ENCODE measurements at places on chromosomes 11 and 22.

- no peak for DNase-seq
Measured at GRCh38 chr11:125123947-125124617, 12.7 kb upstream of the TMEM218 start.

DNA sequence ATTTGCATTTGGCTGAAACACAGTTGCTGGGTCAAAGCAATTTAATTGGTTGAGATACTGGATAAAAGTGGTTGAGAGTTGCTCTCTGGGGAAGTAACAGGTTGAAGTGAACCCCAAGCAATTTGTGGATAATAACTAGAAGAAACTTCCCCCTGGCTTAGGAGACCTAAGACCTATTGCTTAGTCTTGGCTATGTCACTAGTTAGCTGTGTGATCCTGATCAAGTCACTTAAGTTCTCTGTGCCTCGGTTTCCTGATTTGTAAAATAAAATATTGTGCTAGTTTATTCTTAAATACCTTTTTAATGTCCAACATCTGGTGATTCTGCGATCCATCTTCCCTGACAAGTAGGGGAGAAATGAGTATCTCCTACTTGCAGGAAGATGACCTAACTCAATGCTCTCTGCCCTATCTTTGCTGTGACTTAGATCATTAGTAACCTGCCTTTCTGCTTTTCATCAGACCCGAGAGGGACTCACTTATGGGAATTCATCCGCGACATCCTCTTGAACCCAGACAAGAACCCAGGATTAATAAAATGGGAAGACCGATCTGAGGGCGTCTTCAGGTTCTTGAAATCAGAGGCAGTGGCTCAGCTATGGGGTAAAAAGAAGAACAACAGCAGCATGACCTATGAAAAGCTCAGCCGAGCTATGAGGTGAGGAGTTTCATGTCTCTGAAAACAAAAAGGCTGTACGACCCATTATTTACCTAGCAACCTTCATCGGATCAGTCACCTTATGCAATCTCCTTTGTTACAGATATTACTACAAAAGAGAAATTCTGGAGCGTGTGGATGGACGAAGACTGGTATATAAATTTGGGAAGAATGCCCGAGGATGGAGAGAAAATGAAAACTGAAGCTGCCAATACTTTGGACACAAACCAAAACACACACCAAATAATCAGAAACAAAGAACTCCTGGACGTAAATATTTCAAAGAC lies 37.5 kb downstream of the EHF start:
- no peak for DNase-seq

DNA sequence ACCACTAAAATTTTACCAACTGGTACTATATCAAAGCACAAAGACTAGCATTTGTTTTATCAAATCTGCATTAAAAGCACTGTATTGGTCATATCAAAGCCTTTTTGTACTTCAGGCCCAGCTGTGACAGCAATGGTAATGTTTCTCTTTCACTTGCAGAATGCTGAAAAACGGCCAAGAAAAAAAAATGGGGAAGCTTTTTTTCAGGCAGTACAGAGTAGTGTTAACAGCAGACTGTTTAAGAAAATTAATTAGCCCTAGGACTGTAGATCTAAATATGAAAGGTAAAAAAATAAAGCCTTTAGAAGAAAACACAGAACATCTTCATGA lies 33.3 kb downstream of the DENND5A start:
- DNase-seq: no peak

DNA sequence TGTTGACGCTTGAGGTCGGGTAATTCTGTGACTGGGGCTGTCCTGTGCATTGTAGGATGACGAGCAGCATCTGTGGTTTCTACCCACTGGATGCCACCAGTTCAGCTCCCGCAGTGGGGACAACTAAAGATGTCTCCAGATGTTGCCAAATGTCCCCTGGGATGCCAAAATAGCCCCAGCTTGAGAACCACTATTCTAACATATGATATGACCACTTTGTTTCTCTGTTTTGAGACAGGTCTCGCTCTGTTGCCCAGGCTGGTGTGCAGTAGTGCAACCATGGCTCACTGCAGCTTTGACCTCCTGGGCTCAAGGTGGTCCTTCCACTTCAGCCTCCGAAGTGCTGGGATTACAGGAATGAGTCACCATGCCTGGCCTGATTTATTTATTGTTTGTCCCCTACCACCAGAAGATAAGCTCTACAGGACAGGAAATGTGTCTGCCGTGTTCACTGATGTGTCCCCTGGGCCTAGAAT lies 4.4 kb upstream of the MEN1 start:
- no peak for DNase-seq

DNA sequence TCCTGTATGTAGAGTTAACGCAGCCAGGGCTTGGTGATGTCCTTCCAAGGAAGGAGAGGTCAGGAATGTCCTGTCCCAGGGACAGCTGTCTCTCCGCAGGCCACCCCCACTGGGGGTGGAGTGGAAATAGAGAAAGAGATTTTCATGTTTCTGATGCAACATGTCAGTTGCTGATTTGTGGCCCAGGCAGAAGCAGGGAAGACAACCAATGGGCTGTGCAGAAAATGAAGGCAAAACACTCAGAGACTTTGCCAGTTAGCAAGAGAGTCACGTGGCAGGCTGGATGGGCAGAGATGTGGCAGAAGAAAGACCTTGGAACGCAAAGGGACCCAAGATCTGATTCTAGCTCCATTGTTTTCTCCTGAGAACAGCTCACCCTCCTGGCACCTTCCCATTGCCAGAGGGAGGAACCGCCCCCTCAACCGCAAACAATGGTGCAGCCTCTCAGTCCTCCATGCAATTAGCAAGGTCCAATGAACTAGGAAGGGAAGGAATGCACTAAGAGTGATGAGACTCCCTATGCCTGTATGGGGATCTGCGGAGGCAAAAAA lies 71.0 kb downstream of the SYN3 start:
- DNase-seq: peak; percentile 78

GRCh38 chr11:117580866-117581265 lies 216.2 kb downstream of the DSCAML1 start:
- DNase-seq: no peak

GRCh38 chr22:46290843-46291785 lies 5.6 kb upstream of the GTSE1 start:
- no peak for DNase-seq

DNA sequence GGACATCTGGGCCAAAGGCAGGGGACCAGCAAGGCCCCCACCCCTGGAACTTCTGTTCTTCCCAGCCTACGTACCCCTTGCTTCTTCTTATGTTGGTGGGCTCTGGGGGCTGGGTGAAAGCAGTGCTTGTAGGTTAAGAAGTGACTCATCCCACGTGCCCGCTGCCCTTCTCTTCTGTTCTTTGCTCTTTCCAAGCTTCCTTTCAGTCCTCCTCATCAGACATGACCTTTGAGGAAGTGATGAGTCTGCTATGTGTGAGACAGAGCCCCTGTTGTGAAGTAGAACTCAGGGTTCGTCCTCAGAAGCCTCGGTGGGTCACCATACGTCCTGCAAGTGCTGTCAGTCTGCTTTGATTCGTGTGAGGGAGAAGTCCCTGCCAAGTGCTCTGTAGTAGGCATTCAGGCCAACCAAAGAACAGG lies 12.7 kb downstream of the MED15 start:
- DNase-seq: no peak

GRCh38 chr22:50171319-50171964 lies 911 bp downstream of the PANX2 start:
- no peak for DNase-seq

DNA sequence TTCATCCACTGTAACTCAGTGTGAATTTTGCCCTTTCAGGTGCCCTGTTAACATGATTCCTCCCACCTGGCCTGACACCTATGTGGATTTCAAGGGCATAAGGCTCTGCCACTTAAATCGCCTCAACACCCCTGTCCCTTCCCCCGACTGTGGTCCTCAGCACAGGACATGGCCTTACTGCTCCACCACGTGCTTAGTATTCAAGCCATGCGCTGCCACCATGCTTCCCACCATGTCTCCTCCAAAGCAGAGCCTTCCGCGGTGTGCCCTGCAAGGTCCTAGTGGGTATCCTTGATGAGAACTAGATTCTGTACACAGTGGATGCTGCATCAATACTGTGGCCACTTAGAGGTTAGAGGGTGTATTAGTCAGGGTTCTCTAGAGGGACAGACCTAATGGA lies 51.9 kb downstream of the BUD13 start:
- DNase-seq: no peak

DNA sequence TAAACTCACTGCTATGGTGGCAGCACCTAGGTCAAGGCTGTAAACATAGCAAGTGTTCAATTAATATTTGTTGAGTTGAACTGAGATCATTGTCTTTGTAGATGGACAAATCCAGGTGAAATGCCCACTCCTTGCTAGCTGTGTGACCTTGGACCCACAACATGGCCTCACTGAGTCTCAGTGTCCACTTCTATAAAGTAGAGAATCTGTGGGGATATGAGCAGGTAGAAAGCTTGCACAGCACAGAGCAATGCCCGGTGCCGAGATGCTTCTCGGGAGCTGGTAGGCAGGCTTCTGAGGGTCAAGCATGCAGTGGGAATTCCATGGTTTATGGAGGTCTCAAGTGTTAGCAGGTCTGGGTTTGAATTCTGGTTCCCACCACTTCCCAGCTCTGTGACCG lies 97.9 kb upstream of the SYT13 start:
- no peak for DNase-seq

DNA sequence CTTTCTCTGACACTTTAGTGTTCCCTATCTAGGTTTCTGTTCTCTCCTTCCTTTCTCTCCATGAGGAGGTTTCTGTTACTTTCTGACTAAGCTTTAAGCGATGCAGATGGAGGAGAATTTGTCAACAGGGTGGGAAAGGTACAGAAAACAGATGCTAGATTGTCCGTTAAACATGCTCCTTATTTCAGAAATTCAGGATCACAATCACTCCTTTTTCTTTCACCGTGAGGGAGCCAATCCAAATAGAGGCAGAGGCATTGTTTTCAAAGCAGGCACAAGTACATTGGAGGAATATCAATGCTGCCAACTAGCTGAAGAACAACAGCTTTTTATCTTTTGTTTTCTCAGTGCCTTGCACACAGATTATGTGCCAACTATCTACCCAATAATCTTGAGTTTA lies 215.7 kb upstream of the FOLH1 start:
- DNase-seq: no peak

DNA sequence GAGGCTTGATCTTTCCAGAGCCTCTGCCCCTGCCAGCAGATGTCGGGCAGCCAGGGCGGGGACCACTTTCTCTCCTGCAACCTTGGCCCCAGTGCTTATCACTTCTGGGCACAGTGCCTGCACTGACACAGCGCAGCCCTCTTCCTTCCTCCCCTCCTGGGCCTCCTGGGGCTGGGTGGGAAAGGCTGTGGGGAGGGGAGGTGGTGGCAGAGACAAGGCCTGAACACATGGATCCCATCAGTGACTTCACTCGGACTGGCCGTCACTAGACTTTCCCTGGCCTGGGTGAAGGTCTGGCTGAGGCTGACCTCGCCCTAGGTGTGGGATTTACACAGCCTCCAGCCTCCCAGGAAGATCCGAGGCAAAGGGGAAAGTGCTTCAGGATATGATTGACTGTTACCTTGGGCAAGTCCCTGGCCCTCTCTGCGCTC lies 68.1 kb downstream of the LRRC32 start:
- DNase-seq: no peak

DNA sequence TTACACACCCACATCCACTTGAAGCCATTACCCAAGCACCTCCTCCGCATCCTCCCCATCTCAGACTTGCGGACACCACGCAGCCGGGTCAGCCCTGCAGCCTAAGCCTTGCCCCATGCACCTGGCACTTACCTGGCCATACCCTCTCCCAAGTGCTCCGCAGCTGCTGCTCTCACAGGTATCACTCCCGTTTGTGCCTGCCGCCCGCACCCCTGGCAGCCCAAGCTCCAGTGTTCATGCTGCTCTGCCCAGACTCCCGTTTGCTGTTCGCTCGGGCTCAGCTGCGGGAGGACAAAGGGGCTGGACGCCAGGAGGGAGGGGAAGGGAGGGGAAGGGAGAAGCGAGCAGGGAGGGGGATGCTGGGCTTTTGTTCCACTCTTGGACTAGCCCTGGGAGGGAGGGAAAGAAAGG lies at the start of gene KLHL35:
TSS of gene KLHL35 (minus strand) at position 293 of the 411 bp plus-strand sequence. CDS start 2,574 bp downstream, outside the sequence.
- no peak for DNase-seq

- no peak for DNase-seq
Measured at GRCh38 chr11:96179905-96180304, 163.1 kb downstream of the MAML2 start.

DNA sequence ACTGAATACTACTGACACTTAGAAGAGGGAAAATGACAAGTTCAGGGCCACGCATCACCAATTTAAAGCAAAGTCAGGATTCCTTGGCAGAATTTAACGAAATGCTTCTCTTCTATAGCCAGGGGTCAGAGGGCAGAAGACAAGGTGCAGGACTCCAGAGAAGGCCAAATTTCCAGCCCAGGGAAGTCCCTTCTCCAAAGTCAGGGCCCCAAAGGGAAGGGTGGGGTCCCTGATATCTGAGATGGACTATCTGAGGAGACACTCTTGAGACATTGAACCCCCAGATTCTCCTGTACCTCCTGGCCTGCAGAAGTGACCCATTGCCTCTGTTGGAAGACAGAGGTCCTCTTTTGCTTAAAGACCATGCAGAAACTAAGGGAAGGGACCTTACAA lies 91.2 kb downstream of the RPS6KA4 start:
- DNase-seq: no peak

DNA sequence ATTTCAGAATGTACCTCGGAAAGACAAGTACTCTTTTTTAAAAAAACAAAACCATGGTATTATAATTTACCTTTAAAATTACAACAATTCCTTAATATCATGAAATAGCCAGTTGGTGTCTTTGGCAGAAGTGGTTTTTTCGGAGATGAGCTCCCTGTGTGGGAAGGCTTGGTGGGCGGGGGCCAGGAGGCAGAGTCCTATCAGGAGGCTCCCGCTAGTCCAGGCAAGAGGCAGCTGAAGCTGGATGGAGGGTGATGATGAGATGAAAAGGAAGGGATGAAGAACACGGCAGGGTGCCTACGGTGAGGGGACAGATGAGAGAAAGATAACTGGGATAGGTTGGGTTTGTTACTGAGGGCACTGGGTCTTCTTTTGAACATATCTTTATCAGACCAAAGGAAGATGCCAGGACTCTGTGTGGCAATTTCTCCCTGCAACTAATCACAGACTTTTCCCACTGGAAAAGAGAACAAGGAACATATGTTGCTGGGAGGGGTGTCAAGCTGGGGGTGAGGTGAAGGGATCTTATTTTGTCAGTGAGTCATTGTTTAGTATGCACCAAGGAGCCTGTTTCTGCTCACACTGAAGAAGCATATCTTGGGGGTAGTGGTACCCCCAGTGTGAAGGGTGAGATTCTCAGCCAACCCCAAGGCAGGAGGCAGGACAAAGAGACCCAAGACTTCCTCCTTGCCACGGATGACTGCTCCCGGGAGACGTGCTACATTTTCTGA lies 91.5 kb upstream of the YWHAH start:
- no peak for DNase-seq

- no peak for DNase-seq
Measured at GRCh38 chr22:50112151-50113118, 22.6 kb downstream of the MOV10L1 start.

GRCh38 chr11:122850076-122850631 lies 11.9 kb downstream of the CRTAM start:
- DNase-seq: no peak

- DNase-seq: no peak
Measured at GRCh38 chr11:13880634-13881033, 81.9 kb upstream of the SPON1 start.

DNA sequence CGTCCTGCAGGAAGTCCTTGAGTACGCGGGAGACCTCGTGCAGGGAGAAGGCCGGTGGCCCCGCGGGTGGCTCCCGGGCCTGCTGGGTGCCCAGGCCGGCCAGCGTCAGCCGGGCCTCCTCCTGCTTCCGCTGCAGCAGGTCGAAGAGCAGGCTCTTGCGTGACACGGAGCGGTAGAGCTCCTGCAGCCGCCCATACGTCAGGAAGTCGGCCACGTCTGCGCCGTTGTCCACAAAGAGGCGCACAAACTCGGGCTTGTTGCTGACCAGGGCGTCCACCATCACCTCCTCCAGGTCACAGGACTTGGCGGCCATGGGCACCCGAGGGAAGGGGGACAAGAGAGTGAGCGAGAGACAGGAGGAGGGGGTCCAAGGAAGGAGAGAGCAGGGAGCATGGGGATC lies 14.6 kb downstream of the TSSC4 start:
- no peak for DNase-seq
